T-helper 9 cell (primary cell): ENCODE measurements at places on chromosomes 6 and 20.

DNA sequence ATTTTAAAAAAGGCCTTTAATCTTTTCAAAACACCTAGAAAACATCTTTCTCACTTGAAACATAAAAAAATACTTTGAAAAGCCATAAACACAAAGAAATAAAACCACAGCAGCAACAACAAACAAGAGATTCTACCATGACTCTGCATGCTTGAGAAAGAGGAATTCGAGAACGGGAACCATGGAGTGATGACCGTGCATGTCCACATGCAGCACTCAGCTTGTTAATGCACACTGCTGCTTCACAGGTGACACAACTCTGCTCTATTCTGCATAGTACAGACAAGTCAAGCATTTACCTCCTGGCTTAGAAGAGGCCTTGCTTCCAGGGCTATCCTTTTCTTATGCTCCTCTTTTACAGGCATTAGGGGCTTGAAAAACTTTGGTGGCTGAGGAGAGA is 64.9 kb upstream of the NUP153 start:
- DNase-seq, result no peak

DNA sequence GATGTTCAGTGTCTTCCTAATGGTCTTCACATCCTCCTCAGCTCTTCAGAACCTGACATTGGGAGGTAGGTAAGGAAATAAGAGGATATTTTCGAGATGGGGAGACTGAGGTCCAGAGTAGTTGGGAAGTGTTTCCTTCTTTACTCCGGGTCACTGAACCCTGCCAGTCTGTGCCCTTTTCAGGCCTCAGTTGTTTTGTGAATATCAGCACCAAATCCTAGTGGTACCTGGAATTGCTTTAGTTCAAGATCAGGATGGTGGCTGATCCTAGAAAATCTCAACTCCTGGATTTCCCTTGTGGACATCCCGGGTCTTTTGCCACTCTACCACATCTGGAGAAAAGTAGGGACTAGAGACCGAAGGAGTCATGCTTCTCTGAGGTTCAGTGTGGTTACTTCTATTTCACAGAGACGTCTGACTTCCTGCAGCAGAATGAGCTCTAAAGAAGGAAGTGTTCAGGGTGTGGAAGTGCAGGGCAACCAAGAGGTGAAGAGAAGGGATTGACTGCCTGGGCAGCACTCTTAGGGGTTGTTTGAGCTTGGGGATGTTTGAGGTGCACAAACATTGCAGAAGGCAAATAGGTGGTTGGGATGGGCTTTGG is 995 bp downstream of the STK4 start:
- DNase-seq, result no peak

DNA sequence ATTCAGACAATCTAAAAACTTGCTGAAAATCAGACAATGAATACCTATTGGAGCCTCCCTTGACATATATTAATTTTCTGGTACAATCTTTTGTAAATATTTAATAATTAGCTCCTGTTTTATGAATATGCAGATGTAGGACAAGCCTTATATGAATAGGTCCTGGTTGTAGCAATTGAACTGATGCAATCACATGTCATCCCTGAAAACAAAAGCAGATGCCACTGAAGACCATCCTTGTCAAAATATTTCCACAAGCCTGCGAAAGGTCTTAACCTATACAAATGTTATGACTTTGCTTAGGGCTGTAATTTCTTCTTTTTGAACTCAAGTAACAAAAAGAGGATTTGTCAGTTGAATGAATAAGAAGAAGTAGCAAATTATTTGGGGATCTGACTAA is 722.1 kb downstream of the EYS start:
- no peak for DNase-seq

GRCh38 chr6:94735270-94735669 is 842.1 kb upstream of the MANEA start:
- DNase-seq, result no peak

DNA sequence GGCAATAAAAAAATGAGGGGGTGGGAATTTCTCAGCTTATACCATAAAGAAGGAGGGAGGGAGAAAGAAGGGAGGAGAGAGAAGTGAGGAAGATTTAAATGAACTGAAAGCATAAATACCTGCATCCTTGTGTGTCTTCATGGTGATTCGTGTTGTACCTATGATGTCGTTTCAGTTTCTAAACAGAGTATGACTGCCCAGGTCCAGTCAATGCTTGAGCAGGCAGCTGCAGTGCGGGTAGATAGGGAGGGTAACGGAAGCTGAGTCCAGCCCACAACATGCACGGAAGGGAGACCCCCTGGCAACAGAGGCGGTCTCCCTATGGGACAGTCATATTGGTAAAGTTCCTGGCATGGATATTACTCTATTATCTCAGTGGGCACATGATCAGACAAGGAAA is 184.5 kb downstream of the KIF16B start:
- DNase-seq, result no peak

DNA sequence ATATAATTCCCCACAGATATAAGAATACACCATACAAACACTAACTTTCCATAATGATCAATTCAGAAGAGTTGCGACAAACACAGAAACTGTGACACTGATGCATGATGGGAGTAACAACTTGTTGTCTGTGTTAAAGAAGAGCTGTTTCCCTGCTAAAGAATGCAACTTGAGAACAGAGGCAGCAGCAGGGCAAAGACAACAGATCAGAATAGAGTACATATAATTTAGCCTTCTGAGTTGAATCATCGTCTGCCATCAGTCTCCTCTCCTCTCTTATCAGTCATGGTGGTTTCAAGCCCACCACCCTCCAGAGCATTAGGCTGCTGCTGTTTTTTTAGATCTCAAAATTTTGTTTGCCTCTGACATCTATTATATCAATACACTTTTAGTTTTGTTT is 280.4 kb downstream of the UBE3D start:
- no peak for DNase-seq
